Stimulated activated naive CD8-positive, alpha-beta T cell treated with anti-CD3 and anti-CD28 coated beads, Interleukin-15, Interleukin-2, amounts not matched to agents 100 U/mL and 50 U/mL, for 24 hours (primary cell): ENCODE measurements at places on chromosomes 7 and 10.

DNA sequence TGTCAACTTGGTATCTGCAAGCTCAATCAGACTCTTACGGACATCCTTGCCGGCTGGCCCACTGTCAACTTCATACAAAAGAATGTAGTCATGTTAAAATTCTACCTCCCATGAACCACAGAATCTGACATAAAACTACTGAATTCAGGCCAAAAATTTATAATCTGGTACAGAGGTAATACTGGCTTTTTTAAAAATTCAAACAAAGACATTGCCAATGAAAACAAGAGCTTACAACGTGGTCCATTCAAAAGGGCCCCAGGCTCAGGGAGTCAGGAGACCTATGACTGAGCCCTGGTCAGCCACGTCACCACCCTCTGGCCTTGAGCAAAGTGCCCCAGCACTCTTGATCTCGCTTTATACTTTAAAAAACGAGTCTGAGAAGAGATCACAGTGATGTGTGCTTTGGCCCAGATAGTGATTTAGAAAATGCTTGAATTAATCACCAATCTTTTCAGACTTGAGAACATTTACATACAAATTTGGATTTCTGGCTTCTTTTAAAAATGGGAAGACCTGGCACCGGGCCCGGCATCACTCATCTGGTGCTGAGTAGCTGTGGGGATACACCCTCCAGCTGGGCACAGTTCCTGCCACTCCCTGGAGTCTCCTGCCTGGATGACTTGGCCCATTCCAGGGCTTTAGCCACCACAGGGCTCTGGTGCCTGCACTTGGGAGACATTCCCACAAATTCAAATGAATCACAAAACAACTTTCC, 94.1 kb downstream of the PIP4K2A start:
- no peak for DNase-seq

- DNase-seq, result no peak
These were observed 35.9 kb downstream of the FZD1 start for GRCh38 chr7:91299952-91300775.

DNA sequence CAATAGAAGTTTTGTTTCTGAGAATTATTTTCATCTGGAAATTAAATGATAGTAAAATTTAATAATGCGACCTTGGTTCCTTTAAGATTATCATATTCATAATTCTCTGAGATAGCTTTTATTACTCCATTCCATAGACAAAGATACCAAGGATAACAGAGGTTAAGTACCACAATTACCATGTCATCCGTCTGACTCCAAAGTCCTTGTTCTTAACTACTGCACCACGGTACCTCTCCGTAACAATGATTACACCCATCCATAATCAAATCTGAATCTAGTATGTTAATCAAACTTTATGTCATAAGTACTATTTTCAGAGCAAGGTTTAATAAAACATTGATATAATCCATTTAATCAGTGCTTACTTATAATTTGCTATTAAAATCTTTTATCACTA, 8.4 kb downstream of the ZDHHC6 start:
- DNase-seq, result no peak

DNA sequence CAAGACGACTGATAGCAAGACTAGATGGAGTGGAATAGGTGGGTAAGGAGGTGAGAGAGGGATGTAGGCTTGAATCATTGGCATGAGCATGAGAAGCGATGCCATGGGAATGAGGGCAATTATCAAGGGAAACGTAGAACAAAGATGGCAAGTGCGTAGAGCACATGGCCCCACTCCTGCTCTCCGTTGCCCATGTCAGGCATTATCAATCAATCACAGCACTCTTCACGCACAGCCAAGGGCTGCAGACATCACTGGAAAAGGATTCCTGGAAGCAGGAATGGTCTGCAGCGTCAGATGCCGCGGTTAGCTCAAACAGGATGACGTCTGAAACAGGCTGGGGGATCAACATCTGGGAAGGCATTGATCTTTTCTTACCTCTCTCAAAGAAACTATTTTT, 25.6 kb upstream of the GALNTL5 start:
- no peak for DNase-seq

GRCh38 chr10:127735156-127735555, 1.8 kb upstream of the FOXI2 start:
- DNase-seq, result no peak

DNA sequence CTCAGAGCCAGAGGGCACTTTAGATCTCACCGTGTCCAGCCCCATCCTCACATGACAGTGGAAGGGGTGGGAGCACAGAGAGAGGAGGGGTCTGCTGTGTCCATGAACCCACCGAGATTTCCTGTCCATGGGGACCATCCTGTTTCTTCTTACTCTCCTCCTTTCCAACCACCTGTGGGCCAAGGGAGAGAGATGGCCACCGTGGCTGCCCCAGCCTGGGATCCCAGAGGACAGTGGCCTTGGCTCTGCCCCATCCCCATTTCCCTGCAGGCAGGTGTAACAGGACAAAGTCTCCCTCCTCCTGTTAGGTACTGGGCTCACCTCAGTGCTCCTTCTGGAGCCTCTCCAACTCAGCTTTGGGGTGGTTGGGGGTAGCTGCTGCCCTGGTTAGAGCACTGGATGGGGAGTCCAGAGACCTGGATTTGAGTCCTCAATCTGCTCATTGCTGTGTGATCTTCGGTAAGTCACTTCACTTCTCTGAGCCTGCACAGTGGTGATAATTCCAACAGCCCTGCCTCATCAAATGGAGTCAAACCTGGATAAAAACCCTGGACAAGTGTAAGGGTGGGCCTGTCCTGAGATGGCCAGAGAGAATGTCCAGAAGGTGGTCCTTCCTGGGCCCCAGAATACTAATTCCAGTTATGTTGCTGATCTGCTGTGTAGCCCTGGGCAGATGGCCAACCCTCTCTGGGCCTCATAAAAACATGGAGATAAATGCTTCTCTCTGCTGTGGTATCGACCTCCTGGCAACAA, 17.8 kb upstream of the PCBD1 start:
- no peak for DNase-seq

DNA sequence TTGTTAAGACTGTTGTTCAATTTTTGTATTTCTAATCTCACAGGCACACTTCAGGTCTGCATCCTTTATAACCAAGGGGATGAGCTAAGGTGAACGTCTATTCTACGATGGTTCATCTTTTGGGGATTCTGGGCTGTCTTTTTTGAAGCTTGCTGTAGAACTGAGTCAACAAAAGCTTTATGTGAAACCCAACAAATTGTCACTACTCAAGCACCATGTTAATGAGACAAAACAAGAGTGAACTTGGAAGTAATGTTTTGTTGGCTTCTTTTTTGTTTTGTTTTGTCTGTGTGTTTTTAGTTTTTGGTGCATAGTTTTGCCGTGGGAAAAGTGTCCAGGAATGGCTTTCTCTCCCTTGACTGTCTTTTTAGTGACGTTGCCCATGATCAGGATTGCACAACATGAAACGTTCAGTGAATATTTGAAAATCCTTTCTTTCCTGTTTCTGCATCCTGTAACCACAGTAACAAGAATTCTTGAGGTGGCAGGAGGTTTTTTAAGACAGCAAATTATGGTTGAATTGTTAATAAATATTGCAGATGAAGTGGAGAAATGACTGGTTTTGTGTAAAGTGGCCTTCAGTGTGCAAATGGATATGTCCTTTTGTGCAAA, 65.6 kb downstream of the WIPF3 start:
- no peak for DNase-seq

DNA sequence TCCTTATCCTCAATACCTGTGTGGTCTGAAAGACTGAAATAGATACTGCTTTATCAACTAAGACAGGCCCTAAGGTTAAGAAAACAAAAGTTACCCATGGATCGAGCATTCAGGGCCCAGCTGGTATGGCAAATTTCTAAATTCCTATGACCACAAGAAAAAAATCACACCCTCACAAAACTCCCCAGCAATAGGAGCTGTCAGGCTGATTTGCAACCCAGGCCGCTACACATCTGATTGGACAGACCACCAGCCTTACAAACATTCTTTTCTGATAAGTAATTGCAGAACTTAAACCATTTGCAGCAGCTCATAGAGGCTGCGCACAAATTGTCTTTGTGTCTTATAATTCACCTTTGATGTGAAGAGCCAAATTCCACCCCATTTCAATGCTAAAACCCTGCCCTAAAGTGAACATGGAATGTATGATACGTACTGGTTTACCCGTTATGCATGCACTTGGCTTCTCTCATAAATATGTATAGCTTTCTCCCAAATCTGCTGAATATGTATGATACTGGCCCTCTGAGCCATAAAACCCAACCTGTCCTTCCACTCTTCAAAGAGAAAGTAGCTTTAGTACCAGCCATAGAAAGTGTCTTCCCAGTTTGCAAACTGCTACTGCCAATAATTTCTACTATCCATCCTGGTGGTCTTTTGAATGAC, 842.5 kb downstream of the GRID1 start:
- DNase-seq, result no peak

- no peak for DNase-seq
These were observed 13.7 kb downstream of the MMP21 start for GRCh38 chr10:125761961-125762360.

- no peak for DNase-seq
These were observed 35.3 kb downstream of the CHST3 start for GRCh38 chr10:71999360-72000072.

DNA sequence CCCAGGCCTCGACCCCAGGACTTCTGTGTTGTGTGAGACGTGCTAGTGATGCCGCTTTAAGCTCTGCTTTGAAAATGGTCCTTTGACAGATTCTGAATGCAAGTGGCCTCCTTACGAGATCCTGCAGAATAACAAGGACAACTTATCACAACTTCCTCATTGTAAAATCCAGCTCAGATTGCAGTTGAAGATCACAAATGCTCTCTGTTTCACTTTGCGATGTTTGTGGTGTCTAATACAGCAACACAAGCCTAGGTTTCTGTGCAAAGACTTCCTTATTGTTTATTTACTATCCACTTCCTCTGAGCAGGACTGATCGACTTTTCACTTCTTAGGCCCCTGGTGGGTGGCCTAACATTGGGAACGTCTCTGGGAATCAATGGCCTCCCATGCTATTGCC, 31.7 kb upstream of the INSIG1 start:
- no peak for DNase-seq

GRCh38 chr7:89283302-89283701, 487.8 kb upstream of the TEX47 start:
- DNase-seq, result no peak
